Stimulated activated CD8-positive, alpha-beta memory T cell treated with anti-CD3 and anti-CD28 coated beads, Interleukin-12 subunit alpha, Interleukin-12 subunit beta, amount 100 ng/mL, for 1 hour (primary cell): ENCODE measurements at places on chromosomes 16 and 17.

DNA sequence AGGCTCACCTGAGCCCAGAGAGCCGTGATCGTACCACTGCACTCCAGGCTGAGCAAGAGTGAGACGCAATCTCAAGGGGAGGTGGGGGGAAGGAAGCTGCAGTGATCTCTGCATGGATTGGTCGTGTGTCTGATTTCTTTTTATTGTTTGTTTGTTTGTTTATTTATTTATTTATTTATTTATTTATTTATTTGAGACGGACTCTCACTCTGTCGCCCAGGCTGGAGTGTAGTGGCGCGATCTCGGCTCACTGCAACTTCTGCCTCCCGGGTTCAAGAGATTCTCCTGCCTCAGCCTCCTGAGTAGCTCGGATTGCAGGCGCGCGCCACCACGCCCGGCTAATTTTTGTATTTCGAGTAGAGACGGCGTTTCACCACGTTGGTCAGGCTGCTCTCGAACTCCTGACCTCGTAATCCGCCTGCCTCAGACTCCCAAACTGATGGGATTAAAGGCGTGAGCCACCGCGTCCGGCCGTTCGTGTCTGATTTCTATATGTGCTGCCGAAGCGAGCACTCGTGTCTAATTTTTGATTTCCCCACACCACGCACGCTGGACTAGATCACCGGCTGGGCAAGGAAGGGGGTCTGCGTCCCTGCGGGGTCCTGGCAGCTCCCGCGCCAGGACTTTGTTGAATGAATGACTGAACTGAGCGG, 448 bp upstream of the TNFRSF12A start:
- DNase-seq, result no peak

DNA sequence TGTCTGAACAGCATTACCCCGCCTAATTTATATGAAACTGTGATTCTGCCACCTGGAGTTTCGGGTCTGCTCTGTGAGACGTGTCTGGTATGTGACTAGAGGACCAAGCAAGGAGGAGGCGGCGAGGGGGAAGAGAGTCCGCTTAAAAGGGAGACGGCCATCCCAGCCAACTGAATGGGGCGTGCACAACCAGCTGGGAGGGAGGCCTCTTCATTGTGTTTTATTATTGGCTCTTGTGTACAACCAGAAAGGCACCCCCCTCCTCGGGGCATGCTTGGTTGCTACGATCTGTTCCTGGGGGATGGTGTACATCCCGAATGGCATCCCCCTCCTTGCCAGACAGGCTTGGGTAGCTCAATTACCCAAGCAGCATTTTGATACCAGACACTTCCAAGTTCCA, 384.5 kb upstream of the SALL1 start:
- no peak for DNase-seq

GRCh38 chr16:68079626-68080344, 5.4 kb upstream of the NFATC3 start:
- DNase-seq, result peak; percentile 58

DNA sequence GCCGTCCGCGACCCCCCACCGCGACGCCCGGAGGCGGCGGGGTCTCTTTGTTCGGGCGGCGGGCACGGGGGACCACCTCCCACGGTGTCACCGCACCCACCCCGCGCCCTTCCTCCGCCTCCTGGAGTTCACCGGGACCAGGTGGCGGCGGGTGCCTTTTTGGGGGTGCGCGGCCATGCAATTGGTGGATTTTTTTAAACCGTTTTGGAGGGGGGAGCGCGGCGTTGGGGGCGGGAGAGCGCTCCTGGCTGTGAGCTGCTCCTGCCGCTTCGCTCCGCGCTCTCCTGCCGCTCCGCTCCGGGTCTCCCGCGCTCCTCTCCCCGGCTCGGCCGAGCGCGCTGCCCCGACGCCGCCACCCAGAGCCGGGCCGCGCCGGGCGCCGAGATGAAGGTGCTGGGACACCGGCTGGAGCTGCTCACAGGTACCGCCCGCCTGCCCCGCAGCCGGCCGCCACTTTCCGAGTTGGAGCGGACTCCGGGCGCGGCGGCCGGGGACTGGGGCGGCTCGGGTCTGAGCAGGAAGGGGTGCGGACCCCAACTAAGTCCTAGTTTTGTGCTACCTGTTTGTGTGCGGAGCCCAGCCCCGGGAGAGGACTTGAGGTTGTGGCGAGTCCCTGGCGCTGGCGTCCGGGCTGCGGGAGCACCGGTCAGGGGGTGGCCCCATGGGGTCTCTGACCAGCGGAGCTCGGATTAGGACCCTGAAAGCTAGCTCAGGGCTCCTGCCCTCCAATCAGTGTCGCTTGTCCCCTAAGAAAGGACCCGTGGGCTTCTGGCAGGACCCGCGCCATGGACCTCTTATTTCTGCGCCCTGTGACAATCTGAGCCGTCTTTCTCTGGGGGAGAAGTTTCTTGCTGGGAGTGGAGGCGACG, 35.7 kb upstream of the NDRG4 start:
- DNase-seq, result no peak

- no peak for DNase-seq
These were observed 385.2 kb upstream of the ZFHX3 start for GRCh38 chr16:73432850-73433730.

GRCh38 chr16:30142672-30143346, 19.8 kb upstream of the MAPK3 start:
- no peak for DNase-seq

- no peak for DNase-seq
These were observed 28.6 kb downstream of the CLEC16A start for GRCh38 chr16:10972819-10973464.

- DNase-seq, result no peak
These were observed 20.9 kb upstream of the IL17C start for GRCh38 chr16:88617268-88618031.

DNA sequence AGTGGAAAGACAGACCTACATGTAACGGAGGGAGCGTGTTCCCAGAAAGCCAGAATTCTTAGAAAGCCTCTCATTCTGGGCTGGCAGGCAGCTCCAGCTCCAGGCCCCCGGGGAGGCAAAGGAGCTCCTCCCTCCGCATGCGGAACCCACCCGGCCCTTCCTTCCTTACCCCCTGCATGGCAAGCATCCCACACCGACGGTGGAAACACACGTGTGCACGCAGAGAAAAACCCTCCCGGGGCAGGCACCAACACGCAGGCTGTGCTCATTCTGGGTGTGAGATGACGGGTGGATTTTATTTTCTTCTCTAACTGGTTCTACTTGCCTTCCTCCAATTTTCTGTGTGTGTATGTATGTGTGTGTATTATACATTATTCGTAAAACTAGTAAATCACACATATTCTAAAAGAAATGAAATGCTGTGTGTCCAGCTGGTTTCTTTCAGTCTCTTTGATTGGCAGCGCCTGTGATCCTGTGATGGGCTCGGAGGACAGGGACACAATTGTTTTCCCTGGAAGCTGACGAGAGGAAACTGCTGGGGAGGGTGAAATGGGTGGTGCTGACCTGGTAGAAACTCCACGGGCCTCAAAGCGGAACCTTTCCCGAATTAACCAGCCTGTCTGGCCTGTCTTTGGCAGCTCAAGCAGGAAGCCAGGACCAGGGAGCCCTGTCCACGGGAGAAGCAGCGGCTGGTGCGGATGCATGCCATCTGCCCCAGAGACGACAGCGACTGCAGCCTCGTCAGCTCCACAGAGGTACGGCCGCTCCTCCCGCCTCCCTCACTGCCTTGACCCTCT, 22.2 kb downstream of the CARD14 start:
- DNase-seq, result no peak

DNA sequence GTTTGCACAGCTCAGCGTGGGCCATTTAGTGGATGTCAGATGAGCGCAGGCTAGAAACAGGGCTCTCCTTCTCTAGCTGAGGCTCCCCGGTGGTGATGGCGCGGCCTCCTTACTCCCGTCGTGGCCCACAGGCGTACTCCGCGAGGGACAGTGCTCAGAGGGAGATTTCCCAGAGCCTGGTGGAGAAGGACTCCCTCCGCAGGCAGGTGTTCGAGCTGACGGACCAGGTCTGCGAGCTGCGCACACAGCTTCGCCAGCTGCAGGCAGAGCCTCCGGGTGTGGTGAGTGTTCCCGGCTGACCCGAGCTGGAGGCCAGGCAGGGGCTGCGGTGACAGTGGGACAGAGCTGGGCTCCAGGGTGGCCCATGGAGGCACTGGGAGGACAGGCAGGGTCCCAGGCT, 21.4 kb downstream of the CARD14 start:
- DNase-seq, result no peak

GRCh38 chr16:48963901-48964615, 317.6 kb downstream of the CBLN1 start:
- no peak for DNase-seq

DNA sequence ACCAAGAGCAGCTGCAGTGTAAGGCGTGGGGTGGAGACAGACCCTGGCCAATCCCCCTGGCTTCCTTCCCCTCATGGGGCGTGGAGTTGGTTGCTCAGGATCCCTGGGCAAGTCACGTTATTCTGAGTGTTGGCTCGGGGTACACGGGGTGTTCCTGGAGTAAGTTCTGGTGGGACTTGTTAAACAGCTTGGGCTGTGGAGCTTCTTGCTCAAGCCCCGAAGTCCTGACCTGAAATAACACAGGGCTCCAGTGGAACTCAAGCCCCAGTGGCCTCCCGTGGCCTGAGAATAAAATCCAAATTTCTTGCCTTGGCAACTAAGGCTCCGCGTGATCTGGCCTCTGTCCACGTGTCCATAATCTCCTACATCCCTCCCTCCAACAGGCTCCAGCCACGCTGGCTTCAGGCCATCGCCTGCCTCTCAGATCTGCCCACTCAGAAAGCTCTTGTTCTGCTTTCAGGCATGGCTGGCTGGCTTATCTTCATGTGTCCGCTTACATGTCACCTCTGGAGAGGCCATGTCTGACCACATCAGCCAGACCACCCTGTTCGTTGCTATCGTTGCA, 49.3 kb upstream of the BCO1 start:
- no peak for DNase-seq
